CD8-positive, alpha-beta memory T cell (primary cell): ENCODE measurements at places on chromosomes 2 and 18. TPM values are rescaled to one million over a fixed set of nuclear protein-coding genes. Genes with fewer than 3 reads are reported as not detected.

- no peak for DNase-seq
These were observed 613 bp downstream of the COL5A2 start for GRCh38 chr2:189178726-189179569.

GRCh38 chr2:152005607-152006006 lies 93.2 kb downstream of the CACNB4 start:
- no peak for DNase-seq

- no peak for DNase-seq
These were observed 277 bp upstream of the INPP1 start for GRCh38 chr2:190343089-190343535.

The ANKRD30BL gene
- total RNA-seq, result not detected

DNA sequence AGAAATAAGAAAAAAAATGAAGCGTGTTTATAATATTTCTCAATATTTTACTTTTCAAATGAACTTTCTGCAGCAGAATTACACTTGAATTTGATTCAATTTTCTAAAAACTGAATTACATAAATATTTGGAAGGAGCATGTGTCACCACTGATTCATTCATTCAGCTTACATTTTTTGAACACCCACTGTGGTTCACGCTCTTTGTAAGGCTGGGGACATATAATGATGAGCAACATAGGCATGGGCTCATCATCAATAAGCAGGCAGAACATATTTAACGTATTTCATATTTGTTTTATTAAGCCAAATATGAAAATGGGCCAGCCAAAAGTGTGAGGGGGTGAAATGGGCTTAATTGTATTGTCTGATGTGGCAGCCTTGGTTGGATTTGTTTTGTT lies 209.1 kb downstream of the CTNNA2 start:
- no peak for DNase-seq

The NEDD4L gene
- 3.0 TPM for total RNA-seq

DNA sequence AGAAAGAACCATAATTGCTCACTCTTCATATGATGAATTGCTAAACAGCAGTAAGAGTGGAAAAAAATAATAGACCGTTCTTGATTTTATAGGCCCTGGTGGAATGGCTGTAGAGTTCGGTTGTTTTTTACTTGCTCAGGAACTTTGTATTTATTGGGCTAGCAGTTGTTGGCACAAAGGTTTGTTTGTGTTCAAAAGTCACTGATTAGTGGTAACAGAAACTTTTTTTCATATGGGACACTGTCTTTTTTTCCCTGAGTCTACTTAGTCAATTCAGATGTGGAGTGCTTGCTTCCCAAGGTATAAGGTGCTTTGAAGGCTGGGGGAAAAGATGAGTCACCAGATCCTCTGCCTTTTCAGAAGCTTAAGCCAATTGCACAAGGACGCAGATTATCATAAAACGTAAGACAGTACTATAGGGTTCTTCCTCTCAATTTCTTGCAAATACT lies 25.8 kb downstream of the PHLPP1 start:
- DNase-seq, result no peak

The BMPR2 gene
- total RNA-seq, result 9.7 TPM

DNA sequence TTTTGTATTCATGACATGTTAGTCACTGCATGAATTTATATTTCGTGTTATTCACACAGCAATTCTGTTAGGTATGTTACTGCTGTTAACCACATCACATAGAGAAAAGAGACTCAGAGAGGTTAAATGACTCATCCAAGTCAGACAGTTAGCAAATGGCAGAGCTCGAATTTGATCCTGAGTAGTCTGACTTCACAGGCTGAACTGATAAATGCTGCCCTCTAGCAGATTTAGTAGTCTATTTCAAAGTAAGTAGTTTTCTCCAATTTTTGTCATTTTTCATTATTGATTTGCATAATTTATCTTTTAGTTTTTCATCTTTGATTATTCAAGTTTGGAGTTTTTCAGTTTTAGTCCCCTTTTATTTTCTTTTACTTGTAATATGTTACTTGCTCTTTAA lies 58.3 kb downstream of the WDR7 start:
- peak; percentile 7 for DNase-seq

- no peak for DNase-seq
These were observed 232.6 kb upstream of the PXDN start for GRCh38 chr2:1976728-1977416.

The PJVK gene
- total RNA-seq, result 1.5 TPM

The OBSL1 gene
- 0.69 TPM for total RNA-seq

- no peak for DNase-seq
These were observed 62.7 kb downstream of the COA5 start for GRCh38 chr2:98545591-98545990.

DNA sequence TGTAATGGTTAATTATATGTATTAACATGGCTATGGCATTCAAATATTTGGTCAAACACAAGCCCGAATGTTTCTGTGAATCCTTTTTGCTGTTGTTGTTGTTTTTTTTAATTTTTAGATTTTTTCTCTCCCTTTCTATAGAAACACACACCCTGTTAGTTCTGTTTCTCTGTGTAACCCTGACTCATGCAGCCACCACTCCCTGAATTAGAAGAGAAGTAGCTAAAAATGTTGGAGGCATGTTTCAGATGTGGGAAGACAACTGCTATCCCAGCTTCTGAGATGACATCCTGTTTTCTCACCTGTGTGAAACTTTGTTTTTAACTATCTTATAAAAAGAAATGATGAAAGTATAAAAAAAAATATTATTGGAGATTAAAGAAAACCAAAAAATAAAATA lies 219.6 kb upstream of the RGPD4 start:
- no peak for DNase-seq

GRCh38 chr2:200963124-200963917 lies at the start of gene ORC2:
TSS of gene ORC2 (minus strand) at chr2:200963660. CDS start at chr2:200958123, 5,537 bp downstream.
- DNase-seq, result peak; percentile 95
